ENCODE measurements at places on chromosomes 13 and 19.

DNA sequence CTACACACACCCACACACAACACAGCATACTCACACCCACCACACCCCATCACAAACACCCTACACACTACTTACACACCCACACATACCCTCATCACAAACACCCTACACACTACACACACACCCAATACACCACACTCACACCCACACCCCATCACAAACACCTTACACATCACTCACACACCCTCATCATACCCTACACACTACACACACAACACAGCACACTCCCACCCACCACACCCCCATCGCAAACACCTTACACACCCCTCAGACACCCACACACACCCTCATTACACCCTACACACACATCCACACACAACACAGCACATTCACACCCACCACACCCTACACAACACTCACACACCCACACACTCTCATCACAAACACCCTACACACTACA lies 15.8 kb downstream of the PEPD start:
- DNase-seq, result no peak

- no peak for DNase-seq
These were observed 128.7 kb downstream of the FGF14 start for GRCh38 chr13:102273111-102273510.

DNA sequence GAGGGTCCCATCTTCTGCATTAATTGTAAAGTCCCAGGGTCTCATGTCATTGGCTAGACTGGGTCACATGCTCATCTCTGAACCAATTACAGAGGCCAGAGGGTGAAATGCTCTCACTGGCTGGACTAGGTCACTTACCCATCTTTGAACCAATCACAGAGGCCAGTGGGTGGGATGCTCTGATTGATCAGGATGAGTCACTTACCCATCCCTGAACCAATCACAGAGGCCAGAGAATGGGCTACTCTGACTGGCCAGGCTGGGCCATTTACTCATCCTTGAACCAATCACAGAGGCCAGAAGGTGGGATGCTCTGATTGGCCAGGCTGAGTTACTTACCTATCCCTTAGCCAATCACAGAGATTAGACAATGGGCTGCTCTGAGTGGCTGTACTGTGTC lies 5.3 kb downstream of the MISP start:
- DNase-seq, result no peak

GRCh38 chr19:4023600-4024398 lies 16.3 kb downstream of the PIAS4 start:
- DNase-seq, result no peak

DNA sequence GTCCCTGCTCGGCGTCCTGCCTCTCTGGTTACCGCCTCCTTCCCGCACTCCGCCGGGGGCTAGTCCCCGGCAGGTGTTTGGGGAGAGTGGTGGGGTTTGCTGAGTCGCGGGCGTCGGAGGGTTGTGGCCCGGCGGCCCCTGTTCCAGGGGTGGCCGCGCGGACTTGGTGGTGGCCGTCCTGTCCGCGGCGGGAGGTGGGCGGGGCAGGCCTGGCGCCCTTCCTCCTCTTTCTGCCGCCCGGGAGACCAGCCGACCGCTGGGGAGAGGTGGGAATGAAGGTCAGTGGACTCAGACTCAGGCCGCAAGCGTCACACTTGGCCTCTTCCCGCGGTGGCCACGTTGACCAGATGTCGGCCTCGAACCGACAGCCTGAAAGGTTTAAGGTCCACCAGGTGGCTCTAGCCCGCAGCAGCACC lies 61.8 kb downstream of the ZNF723 start:
- DNase-seq, result no peak

DNA sequence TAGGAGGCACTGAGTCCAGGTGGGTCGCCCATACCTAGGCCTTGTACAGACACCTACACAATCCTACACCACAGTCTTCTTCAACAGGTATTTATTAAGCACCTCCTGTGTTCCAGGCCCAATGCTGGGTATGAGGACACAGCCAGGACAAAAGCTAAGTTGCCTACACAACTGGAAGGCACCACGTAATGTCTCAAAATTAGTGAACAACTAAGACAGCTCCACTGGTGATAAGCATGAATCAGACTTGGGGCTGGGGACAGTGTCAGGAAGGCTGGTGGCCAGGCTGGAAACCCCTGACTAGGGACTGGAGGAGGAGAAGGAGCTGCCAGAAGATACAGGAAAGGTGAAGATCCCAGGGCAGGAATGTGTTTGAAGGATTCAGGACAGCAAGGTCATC lies 2.4 kb downstream of the SMIM24 start:
- no peak for DNase-seq

DNA sequence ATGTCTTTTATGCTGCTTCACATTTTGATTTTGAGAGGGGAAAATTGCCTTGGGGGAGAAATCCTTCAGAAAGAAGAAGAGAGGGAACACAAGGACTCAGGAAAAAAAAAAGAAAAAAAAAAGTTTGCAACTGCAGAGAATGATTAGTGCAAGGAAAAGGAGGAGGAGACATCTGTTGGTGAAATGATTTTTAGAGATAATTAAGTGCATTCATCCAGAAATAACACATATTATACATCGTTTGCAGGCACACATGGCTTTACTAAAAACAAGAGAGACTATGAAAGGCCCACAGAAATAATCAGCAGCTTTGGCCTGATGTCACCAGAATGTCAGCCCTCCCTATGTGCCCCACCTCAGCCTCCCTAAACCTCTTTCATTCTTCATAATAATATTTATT lies 1058.2 kb downstream of the PCDH9 start:
- DNase-seq, result no peak

- no peak for DNase-seq
These were observed 14.2 kb downstream of the FBXO46 start for GRCh38 chr19:45716359-45717130.

DNA sequence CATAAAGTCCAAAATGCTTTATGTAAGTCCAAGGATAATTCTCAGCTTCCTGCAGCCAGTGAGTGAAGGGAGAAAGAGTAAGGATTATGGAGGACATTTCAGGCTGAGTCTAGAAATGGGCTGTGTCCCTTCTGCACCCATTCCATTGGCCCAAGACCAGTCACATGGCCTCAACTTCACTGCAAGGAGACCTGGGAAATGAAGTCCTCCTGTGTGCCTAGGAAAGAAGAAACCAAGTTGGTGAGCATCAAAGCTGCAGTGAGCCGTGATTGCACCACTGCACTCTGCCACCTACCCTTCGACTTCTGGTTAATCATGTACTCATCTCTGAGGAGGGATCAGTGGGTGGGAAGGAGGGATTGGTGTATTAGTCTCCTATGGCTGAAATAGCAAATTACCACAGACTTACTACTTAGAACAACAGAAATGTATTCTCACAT lies 3.6 kb upstream of the CD37 start:
- DNase-seq, result peak; percentile 51

- no peak for DNase-seq
These were observed 184.0 kb downstream of the KDM4B start for GRCh38 chr19:5152767-5153532.

- DNase-seq, result no peak
These were observed 47.4 kb downstream of the NDFIP2 start for GRCh38 chr13:79528356-79528755.

DNA sequence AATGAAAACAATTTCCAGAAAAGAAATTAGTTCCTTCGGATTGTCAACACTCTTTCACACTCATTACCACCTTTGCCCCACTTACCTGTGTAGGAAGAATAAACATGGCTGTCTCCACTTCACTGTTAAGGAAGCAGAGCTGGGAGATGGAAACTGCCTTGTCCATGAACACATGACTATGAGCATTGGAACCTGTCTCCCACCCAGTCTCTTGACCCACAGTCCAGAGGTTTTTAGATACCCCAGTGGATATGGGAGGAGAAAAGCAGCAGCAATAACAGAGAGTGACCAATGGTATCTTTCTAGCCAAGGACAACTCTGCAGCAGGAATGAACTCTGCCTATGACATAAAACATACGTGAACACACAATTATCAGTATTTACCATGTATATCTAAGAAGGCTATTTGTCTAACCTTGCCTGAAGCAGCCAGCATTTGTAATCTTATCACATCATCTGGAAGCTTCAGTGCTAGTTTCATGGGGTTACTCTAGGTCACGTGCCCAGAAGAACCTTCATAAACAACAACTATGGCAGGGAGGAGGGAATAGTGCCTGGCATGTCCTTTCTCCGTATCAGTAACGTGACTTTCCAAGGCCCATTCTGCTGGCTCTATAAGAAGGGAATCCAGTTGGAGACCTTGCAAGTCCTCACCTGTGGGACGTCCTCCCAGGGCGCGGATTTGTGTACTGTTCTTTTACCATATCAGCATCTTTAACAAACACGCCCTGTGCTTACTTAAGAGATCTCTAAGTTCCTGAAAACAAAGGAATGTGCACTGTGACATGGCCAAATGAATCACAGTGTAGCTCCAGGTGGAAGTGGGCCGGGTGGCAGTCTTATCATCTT lies 221.8 kb upstream of the UBL3 start:
- DNase-seq, result no peak

- DNase-seq, result no peak
These were observed 87.7 kb downstream of the SLITRK1 start for GRCh38 chr13:83794583-83794982.

- DNase-seq, result no peak
These were observed 56.6 kb upstream of the DOCK9 start for GRCh38 chr13:99034333-99035085.

DNA sequence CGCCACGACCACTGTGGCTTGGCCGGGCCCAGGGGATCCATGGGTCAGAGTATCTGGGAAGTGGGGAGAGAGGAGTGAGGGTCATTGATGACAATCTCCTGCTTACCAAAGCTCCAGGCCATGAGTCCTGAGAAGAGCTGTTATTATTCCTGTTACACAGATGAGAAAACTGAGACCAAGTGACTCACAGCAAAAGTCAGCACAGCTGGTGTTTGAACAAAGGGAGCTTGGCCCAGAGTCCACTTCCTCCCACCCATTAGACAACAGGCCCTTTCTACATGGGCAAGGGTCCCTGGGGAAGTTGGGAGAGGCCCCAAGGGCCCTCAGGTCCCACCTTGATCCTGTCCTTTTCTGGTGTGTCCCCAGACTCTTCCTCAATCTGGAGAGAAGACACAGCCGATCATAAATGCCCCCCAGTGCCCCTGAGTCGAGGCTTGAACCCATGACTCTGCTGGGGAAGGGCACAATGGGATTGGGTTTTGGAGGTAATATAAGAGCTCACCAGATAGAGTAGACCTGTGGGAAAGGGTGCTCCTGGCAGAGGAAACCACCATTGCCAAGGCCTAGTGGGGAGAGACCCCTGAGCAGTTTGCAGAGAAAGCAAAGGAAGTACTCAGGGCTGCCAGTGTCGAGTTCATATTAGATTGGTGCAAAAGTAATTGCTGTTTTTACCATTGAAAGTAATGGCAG lies 6.8 kb downstream of the FUT6 start:
- no peak for DNase-seq

- DNase-seq, result no peak
These were observed 7.4 kb upstream of the CERS1 start for GRCh38 chr19:18903156-18904037.

GRCh38 chr19:29964171-29964570 lies 22.1 kb downstream of the URI1 start:
- DNase-seq, result no peak

DNA sequence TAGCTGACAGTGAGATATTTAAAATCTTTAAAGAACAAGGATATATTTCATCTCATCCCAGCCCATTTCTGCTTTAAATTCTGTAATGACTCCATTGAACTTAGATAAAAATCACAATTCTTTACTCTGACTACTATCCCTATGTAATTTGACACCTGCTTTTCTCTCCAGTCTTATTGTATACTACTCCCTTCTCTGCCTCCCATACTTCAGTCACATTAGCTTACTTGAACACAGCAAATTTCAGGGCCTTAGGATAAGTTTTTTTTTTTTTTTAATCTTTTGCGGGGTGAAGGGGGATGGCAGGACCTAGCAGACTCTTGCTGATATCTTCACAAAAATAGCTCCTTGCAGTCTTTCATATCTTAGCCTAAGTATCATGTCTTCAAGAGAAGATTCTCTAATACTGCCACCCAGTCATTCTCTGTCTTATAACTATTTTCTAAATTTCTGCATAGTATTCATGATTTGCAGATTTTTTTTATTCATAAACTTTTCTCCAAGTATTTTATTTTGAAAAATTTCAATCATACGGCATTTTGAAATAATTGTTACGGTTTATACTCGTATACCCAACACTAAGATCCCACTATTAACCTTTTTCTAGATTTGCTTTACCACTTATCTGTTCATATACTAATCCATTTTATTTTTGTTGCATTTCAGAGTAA lies 151.4 kb downstream of the PCCA start:
- no peak for DNase-seq

GRCh38 chr19:31252441-31252840 lies 96.8 kb downstream of the TSHZ3 start:
- no peak for DNase-seq

- DNase-seq, result peak; percentile 100
These were observed at the start of gene MYH14 for GRCh38 chr19:50203281-50204080. MYH14 (plus strand) TSS chr19:50203622; CDS start chr19:50210366, 6,744 bp downstream.

DNA sequence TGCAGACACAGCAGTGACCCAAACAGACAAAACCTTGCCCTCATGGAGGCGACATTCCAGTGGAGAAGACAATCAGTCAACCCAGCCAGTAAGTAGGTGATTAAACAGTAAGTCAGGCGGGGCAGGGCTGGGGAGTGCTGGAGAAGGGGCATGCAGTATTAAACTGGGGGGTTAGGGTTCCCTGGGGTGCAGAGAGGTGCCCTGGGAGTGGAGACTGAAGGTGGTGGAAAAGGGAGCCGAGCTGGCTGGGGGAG lies 31.2 kb upstream of the FXYD3 start:
- DNase-seq, result no peak

GRCh38 chr19:39032063-39032918 lies at the start of gene FBXO27:
FBXO27 (minus strand) TSS chr19:39032549; CDS start chr19:39032227, 322 bp downstream.
- DNase-seq, result no peak

DNA sequence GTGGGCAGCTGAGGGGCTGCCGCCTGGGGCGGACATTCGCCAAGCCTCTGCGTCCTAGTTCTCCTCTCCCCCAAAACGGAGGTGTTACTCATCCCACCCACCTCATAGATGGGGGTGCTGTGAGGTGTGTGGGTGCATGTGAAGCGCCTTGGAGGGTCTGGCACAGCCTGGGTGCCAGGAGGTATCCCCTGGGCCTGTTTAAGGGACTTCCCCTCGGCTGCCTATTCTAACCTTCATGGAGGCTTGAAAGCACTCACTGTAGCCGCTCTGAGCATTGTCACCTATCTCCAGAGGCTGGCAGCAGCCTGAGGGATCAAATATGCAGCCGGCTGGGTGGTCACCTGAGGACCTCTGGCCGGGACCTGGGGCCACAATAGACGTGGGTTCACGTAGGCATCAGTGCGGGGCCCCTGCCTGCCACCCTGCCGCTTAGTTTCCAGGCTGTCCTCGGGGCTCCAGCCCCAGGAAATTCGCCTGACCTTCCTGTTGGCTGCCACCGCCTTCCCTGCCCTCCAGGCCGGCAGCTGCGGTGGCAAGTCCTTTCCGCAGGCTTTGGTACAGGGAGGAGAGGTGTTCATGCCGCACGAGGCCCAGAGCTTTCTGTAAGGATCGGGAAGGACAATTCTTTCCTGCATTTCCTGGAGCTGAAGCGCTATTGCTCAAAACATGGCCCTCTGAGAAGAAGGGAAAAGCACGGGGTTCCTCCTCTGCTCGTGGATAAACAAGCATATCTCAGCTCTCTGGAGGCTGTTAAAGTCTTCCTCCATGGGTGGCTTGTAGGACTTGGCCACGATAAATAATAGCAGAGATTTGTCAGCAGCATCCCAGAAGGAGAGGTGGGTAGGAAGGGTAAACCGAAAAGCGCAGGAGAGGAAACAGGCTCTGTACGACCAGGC lies 4.6 kb downstream of the COL4A2 start:
- no peak for DNase-seq

Data from urothelium cell line (cell line).